Breast epithelium (tissue), 4 donors: ENCODE measurements at places on chromosomes 1 and 21. TPM values are rescaled to one million over a fixed set of nuclear protein-coding genes. Genes with fewer than 3 reads are reported as not detected.
A peak's percentile ranks its signal among the peaks of the same experiment; 100 is the strongest.

The AQP10 gene
- total RNA-seq = 0.44 TPM

The OR2T35 gene
- not detected for total RNA-seq

- no peaks in the 10 kb centered on the region for H3K36me3 ChIP-seq
- DNase-seq = no peak
- peak overlapping the region; percentile 94 for H3K4me3 ChIP-seq
- peak overlapping the region; percentile 94 for H3K27ac ChIP-seq
- peaks cover 21% of the 10 kb centered on the region for H3K4me1 ChIP-seq
- H3K27me3 ChIP-seq = no peaks in the 10 kb centered on the region
Measured at GRCh38 chr1:153778051-153778823, 3.0 kb downstream of the SLC27A3 start.

The OR2G6 gene
- total RNA-seq = not detected

DNA sequence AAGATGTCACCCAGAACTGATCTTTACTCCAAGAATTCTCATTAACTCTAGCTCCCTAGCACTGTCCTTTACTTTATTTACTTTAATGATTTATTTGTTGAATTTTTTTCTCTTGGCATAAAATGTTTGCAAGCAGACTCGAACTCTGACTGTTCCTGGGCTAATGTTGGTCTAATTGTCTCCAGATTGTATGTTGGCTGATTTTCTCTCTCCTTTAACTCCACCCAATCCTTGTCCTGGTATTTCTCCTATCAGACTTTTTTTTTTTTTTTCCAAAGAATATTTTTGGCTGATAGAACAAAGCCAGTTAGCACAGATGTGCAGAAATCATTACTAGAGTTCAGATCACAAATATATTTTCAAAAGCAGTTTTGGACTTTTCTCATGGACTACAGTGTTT is 82.6 kb downstream of the ATF6 start:
- H3K4me3 ChIP-seq = no peak overlapping the region
- no peaks in the 10 kb centered on the region for H3K27me3 ChIP-seq
- no peaks in the 10 kb centered on the region for H3K36me3 ChIP-seq
- no peak for DNase-seq
- no peak overlapping the region for H3K27ac ChIP-seq

The OR2L8 gene
- total RNA-seq = 1.3 TPM

DNA sequence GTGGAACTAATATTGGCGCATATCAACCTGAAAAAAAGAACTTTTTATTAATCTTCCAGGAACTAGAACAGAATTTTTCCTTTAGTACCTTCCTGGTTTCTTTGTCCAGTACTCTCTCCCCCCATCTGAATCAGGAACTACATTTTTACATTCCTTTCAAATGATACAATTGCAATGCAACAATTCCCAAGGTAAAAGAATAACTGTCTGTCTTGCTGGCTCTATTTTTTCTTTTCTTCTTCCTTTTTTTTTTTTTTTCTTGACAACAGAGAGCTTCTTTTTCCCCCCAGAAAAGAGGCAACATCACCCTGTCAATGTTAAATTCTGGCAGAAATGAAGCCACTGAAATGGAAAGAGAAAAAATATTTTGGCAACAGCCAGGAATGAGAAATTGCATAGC is 4.5 kb upstream of the CD101 start:
- no peak for DNase-seq
- H3K27ac ChIP-seq = peak overlapping the region; percentile 35
- no peaks in the 10 kb centered on the region for H3K36me3 ChIP-seq
- no peaks in the 10 kb centered on the region for H3K27me3 ChIP-seq

The ERO1B gene
- 17.0 TPM for total RNA-seq

DNA sequence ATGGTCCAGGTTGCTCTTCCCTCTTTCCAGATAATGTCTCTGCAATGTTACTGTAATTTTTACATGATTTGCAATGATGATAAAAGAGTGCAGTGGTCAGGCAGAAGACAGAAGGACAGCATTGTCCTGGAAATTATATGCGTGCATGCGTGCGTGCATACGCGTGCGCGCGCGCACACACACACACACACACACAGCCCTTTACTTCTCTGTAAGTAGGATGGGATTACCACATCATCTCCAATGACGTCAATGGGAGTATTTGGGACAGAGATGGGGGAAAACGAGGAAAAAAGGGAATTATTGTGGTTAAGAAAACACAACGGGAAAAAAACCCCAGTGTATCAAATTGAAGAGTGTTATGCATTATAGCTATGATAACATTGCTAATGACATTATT is 99.7 kb downstream of the SPAG17 start:
- H3K36me3 ChIP-seq = no peaks in the 10 kb centered on the region
- DNase-seq = no peak
- H3K4me1 ChIP-seq = no peaks in the 10 kb centered on the region
- no peak overlapping the region for H3K27ac ChIP-seq

GRCh38 chr1:174448974-174449373 is 1.2 kb downstream of the GPR52 start:
- no peaks in the 10 kb centered on the region for H3K27me3 ChIP-seq
- H3K4me3 ChIP-seq = no peak overlapping the region
- no peak overlapping the region for H3K27ac ChIP-seq
- no peak for DNase-seq

The TMEM269 gene
- under 0.01 TPM for total RNA-seq
